Smooth muscle cell of trachea (primary cell): ENCODE measurements at places on chromosomes 13 and 19. TPM values are rescaled to one million over a fixed set of nuclear protein-coding genes. Genes with fewer than 3 reads are reported as not detected.

Gene UQCR11
- total RNA-seq, result 59.3 and 98.6 TPM in 2 replicates

Gene BCL2L12
- 4.8 and 5.5 TPM in 2 replicates for total RNA-seq

Gene CEBPA
- 0.15 and 0.66 TPM in 2 replicates for total RNA-seq

Gene ACP7
- under 0.01 and 0.15 TPM in 2 replicates for total RNA-seq

Gene PAN3
- 14.2 and 22.1 TPM in 2 replicates for total RNA-seq

Gene BTBD2
- total RNA-seq, result 74.3 and 123 TPM in 2 replicates
